GM13976 (cell line): ENCODE measurements at places on chromosomes 3 and 15.

- no peak for DNase-seq
These were observed 279.2 kb downstream of the TLE3 start for GRCh38 chr15:69818529-69818928.

- DNase-seq = no peak
These were observed 16.9 kb downstream of the RFTN1 start for GRCh38 chr3:16496408-16497222.

DNA sequence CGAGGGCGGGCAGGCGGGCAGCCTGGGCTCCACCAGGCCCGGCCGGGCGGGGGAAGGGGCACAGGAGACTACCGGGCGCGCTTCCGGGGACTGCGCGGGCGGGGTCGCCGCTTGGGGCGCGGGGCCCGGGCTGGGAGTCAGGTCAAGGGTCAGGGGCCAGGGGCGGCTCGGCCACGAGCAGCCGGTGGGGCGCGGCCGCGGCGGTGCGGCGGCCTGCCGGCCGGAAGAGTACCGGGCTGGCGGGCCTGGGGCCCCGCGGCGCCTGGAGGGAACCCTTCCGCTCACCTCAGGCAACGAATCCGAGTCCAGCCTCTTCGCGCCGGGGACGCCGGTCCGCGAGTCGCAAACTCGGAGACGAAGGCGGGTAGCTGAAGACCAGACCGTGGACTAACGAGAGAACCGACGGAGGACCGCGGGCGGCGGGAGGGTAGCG is 225 bp downstream of the RHOA start:
- DNase-seq = no peak

DNA sequence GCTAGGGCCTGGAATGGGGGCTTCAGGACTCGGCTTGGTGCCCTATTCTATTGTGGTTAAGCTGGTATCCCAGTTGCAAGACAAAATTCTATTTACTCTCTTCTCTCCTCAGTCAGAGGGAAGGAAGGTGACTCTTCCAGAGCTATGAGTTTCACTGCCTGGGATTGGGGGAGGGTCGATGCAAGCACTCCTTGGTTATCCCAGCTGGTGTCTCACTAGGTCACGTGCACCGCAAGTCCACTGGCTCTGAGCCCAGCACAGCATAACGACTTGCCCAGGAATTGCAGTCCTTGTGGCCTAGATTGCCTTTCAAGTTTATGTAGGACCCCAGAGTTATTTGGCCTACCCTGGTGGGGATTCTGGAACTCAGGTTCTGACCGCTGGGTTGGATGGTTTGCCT is 958.8 kb downstream of the IGSF11 start:
- no peak for DNase-seq

DNA sequence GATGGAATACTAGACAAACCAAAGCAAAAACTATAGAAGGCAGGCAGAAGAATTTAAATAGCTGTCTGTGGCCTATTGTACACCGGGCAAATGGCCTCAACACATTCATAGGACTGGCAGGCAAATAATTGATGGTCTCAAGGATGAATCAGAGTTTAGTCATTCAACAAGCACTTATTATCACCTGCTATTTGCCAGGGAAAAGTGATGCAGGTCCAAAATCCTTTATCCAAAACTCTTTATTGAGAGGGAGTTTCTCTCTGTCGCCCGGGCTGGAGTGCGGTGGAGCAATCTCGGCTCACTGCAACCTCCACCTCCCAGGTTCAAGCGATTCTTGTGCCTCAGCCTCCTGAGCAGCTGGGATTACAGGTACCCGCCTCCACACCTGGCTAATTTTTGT is 2.3 kb downstream of the EIF2AK4 start:
- no peak for DNase-seq

DNA sequence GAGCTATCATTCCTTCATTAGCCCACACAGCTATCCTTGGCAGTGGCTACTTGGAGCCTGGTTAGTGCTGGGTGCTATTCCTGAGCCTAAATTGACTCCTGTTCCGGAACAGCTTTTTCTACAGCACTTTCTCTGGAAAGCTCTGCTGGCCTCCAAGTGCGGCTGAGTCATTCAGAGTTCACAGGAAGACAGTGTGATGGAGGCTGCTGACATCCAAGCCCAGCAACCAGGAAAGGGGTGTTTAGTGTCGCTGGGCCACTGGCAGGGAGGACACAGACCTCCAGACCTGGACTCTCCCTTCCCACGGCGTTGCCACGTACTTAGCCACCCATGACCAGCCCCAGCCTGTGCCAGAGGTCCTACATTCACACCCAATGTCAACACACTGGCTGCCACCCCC is 28.7 kb downstream of the CACNA2D2 start:
- DNase-seq = no peak

- no peak for DNase-seq
These were observed 113.1 kb downstream of the TIGIT start for GRCh38 chr3:114406922-114407321.

DNA sequence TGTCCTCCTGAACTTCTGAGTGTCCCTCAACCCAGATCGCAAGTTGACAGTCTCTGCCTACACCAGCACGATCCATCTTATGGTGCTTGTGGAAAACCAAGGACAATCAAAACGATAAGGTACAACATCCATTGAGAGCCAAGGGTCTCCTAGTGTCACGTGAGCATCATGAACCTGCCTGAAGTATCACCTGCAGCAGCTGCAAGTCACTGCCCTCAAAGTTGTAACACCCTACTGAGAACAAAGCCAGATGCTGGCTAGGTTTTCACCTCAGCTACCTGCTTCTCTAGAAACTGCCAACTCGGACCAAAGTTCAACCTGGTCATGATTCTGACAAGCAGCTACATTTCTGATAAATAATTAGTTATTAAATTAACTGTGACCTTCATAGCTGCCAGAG is 17.5 kb downstream of the C2CD4B start:
- DNase-seq = no peak

DNA sequence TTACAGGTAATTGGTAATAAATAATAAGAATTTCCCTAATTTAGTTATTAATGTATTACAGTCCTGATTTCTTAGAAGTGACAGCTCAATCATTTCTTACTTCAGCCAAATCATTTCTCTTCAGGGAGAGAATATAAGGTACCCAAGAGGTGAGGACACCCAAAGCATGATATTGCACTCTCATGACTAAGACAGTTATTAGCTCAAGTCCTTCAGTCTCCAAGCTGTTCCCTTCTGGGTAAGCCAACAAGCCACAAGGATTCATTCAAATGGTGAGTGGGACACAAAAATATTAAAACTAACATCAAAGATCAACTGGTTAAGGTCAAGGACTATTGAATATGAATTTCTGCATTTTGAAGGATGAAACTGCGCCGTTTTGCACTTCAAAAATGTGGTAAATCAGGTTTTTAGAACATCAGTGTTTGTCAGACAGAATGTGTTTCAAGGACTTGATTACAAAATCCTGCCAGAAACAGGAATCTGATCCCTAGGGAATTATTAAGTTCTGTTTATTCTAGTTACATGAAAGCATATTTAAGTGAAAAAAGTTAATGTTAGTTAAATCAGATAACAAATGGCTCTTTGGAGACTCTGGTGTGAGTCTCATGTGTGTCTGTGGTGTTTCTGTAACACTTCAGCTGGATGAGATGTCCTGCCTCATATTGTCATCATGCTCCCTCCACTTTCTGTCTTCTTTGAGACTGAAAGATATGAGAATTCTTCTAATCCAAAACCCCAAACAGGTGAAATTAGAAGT is 101.7 kb upstream of the COL8A1 start:
- no peak for DNase-seq

- DNase-seq = no peak
These were observed 57.9 kb downstream of the TIPARP start for GRCh38 chr3:156732261-156732660.

- DNase-seq = no peak
These were observed 40.3 kb downstream of the IL1RAP start for GRCh38 chr3:190554197-190554596.

GRCh38 chr3:38360345-38360744 is 13.8 kb downstream of the XYLB start:
- no peak for DNase-seq

GRCh38 chr15:74857671-74858368 is 14.9 kb upstream of the ULK3 start:
- DNase-seq = peak; percentile 39

DNA sequence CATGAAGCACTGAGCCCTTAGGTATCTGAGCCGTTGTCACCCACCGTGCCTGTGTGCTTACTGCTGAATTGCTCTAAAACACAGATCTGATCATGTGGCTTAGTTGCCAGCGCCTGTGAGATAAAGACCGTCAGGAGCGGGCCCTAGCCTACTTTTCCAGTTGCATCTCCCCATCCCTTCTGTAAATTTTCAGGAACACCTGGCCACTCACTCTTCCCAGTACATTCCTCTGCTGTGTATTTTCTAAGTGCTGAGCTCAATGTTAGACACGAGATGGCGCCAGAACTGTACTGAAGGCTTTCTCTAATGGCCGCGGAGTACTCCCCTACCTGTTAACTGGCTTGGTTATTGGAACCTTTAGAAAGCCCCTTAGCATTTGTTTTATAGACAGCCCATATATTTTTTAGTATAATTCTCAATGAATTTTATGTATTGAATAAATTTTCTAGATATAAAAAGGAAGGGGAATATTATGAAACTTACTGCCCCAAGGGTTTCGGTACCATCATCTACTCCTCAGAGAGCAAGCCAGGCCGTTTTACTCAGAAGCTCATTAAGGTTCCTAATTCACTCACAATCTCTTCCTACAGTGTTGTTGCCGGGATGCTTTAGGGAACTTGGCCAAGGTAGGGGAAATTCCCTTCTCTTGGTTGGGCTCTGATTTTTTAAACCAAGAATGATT is 16.7 kb upstream of the WNT7A start:
- peak; percentile 63 for DNase-seq

GRCh38 chr3:167862104-167862730 is 126.7 kb downstream of the SERPINI1 start:
- no peak for DNase-seq

DNA sequence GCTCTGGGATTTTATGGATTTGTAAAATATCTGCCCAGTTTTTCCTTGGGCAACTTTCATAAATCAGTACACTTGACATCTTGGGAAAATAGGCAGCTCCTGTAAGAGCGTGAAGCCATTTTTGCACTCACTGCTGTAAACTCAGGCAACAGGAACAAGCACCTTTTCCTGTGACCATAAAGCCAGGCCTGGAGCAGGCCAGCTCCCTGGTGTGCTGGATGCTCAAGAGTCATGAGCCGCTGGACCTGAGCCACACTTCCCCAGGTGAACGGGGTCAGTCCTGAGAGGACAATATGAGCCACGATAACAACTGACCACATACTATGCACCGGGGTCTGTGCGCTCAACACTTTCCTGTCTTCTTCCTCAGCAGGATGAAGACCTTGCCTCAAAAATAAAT is 158.2 kb downstream of the NUP210 start:
- DNase-seq = no peak

DNA sequence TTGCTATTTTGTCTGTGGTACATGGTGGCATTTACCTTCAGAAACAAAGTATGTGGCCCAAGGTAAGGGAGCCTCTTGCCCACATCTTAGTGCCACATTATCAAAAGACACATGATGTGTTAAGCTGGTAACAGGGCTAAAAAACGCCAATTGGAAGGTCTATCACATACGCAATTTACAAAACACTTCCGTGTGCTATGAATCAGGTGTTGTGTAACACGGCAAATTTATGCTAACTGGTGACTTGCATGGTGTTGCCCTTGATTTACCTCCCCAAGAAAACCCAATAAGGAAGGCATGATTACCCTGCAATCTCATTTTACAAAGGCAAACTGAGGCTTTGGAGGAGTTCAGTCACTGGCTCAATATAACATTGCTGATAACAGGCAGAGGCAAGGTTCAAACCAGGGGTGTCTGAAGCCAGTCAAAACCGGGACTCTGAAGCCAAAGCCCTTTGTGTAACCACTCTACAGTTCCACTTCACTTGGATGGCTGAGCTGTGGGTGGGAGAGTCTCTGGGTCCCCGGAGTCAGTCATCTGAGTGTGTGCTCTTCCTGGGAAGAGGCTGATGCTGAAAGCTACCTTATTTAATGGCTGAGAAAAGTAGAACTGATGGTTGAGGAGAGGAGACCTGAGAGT is 103.9 kb upstream of the BCL6 start:
- no peak for DNase-seq

DNA sequence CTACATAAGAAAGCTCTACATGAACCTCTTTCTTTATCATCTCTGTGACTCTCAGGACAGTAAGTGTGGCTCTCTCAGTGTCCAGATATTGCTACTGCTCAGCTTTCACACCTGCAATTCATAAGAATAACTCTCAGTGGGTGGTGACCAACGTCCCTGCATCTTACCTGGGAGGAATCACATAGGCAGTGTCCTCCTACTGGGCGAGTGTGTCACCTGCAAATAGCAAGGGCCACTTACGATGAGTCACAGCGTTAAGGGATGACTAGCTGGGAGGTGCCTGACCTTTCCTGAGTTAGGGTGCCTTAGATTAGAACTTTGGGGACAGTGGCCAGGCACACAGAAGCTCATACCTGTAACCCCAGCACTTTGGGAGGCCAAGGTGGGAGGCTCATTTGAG is 90.8 kb upstream of the C3orf80 start:
- DNase-seq = no peak

- peak; percentile 40 for DNase-seq
These were observed 630 bp downstream of the SNRK start for GRCh38 chr3:43286841-43287499.

DNA sequence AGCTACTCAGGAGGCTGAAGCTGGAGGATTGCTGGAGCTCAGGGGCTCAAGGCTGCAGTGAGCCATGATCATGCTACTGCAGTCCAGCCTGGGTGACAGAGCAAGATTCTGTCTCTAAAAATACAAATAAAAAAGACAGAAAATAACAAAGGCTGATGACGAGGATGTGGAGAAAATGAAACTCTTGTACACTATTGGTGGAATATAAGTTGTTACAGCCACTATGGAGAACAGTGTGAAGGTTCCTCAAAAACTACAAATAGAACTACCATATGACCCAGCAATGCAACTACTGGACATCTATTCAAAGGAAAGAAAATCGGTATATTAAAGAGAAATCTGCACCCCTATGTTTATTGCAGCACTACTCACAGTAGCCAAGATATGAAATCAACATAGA is 526.7 kb upstream of the NAALADL2 start:
- DNase-seq = no peak

- no peak for DNase-seq
These were observed 129.0 kb upstream of the ARHGEF3 start for GRCh38 chr3:56930706-56931105.

GRCh38 chr3:32821686-32822296 is 4.0 kb downstream of the TRIM71 start:
- no peak for DNase-seq

DNA sequence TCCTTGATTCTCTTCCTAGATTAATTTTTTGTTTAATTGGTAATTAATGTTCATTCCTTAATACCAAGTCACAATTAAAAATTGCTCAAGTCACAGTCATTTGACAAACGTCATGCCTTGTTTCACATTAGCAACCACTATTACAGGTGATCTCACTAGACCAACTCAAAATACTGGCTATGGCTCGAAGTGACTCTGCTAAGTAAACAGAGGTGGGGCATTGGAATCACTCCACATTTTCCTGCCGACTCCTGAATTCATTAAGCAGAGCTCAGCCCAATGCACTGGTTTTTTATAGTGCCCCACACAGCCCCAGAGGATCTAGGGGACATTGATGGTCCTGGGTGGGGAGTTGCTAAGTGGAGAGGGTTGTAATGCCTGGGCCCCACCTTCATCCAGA is 201.2 kb upstream of the NSMCE3 start:
- DNase-seq = no peak
